ENCODE measurements at places on chromosomes 12 and 14.

GRCh38 chr14:77069551-77069950, 28.5 kb upstream of the CIPC start:
- DNase-seq: no peak

- DNase-seq: no peak
Measured at GRCh38 chr14:21043974-21044618, 1.9 kb downstream of the RNASE7 start.

DNA sequence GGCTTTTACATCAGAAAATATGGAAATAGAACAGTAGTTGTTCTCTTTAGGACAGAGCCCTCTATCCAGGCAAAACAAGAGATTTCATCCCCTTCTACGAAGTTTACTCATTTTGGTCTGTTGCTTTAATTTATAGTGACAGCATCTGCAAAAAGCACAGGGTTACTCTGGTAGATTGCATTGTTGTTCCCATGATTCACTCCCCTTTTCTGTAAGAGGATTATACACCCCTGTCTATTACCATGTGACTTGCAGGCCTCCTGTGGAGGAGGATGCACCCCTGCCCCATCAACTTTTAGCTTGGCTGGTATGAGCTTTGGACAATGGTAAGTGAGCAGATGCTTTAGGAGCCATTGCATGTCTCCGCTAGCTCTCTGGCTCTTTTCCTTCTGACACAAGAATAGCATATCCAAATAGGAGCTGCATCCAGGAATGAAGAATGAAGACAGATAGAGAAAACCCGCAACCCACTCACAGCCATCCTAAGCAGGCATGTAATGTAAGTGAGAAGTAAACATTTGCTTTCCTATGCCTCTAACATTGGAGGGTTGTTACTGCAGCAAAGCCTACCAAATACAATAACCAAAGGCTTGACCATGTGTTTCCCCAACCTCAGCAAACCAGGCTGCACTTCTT, 304.2 kb downstream of the AKAP6 start:
- no peak for DNase-seq

GRCh38 chr14:89936654-89937185, 17.8 kb downstream of the EFCAB11 start:
- no peak for DNase-seq

DNA sequence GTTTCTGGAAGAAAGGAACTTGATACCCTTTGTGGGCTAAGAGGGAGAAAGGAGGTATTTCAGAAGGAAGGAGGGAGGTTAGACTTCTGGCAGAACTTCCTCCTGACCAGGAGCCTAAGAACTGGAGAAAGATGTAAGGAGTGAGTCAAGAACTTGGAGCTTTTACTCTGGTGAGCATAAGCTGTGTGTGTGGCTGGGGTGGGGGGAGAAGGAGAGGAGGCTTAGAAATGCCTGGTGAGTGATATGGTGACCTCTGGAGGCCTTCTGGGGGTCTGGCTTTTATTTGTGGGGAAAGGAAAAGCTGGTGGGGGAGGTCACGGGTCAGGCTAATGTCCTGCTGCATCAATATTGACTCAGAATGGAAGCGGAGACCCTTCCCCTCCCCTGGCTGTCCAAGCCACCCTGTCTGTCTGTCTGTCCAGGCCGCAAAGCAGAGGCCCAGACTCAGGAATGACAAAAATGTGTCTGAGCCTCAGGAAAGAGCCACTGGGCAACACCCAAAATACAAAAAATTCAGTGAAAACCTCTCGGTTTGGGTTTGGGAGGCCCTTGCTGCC, 4.8 kb downstream of the LRP1 start:
- DNase-seq: no peak

GRCh38 chr14:61713724-61714437, 18.6 kb downstream of the HIF1A start:
- DNase-seq: no peak

- no peak for DNase-seq
Measured at GRCh38 chr12:59097876-59098275, 177.6 kb upstream of the LRIG3 start.

- no peak for DNase-seq
Measured at GRCh38 chr12:40502322-40502721, 189.9 kb upstream of the CNTN1 start.

DNA sequence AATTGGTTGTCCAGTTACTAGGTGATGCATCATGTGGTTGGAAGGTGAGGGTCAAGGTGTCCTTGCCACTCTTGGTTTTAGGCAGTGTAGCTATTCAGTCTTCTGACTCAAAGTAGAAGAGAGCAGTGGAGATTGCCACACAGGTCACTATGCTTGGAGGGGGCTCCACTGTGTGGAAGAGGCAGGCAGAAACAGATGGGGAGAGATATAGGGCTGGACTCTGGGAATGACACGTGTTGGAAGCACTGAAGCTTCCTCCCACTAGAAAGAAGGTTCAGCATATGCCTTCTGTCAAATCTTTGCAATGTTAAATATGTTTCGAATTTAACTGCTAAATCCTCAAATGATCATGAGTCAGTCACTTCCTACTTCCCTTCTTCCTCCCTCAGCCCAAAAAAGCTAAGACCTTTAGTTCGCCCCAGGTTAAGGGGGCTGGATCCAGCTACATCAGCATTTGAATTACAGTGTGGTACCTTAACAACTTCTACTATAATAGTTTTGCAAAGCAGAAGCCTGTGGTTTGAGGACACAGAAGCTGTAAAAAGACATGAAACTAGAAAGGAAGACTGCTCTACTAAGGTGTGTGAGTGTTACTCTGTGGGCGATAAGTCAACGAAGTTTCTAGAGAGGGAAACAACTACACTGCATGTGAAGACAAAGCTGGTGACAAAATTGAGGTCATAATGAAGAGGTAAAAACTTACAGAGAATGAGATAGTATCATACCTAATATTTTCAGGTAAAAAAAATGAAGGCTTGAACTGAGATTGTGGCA, 228.0 kb downstream of the NELL2 start:
- DNase-seq: no peak

DNA sequence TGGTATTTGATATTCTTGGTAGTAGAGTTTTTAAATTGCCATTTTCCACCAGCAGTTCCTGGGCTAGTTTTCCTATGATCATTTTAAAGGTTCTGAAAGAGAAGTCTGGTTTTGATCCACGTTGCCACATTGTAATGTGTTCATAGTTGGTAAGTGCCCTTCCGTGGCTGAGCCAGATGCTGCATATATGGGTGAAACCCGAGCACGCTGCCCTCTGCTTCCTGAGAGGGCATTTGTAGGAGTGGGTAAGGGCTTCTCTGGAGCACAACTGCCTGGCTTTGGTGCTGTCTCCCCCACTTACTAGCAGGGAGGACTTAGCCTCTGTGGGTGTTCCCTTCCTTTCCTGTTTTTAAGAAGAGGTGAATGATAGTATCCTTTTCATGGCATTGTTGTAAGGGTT, 7.1 kb downstream of the SNRNP35 start:
- DNase-seq: no peak

GRCh38 chr12:96177013-96177412, 17.2 kb upstream of the ELK3 start:
- DNase-seq: peak; percentile 64

GRCh38 chr12:49568442-49569162, 660 bp upstream of the MCRS1 start:
- DNase-seq: no peak

DNA sequence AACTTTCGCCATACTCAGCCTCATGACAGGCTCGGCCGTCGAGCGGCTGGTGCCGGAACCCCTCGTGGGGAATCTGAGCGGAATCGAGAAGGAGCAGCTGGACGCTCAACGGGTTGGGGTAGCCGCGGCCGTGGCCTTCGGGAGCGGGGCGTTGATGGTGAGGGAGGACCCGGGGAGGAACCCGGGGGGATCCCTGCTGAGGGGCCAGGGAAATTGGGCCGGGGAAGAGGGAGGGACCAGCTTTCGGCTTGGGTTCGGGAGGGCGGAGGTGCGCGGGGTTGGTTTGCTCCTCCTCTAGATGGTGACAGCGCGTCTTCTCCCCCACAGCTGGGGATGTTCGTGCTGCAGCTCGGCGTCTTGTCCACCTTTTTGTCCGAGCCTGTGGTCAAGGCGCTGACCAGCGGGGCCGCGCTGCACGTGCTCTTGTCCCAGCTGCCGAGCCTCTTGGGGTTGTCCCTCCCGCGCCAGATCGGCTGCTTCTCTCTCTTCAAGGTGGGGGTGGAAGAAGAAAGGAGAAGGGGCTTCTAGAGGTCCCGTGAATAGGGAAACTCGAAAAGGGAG, 9.8 kb downstream of the ARHGEF25 start:
- DNase-seq: no peak

DNA sequence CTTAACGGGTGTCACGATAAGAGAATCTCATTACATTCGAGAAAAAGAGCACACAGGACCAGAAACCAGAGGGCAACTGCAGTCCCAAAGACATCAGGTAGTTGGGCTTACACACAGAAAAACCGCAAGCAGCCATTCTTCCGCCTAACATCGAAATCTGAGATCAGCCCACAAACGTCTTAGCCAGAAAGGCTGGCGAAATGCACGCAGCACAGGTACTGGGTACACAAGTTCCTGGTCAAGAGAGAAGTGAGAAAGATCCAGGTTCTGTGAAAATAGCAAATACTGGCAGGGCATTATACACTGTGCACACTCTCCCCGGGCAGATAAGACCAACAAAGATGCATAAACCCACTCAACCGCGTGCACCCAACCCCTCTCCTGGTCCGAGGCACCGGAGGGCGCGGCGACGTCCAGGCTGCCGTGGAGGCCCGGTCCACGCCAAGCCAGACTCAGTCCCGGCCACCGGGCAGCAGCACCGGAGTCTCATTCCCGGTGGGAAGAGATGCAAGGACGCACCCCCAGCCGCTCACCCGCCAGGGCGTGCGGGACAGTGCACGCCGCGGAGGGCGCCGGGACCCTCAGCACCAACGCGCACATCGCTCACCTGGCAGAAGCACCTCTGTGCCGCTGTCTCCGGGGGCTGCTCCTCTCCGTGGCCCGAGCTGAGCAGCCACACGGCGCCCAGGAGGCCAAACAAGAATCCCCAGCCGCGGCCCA, 437 bp downstream of the ERO1A start:
- DNase-seq: peak; percentile 41

GRCh38 chr12:6613015-6613775, 6.0 kb upstream of the CHD4 start:
- DNase-seq: no peak

DNA sequence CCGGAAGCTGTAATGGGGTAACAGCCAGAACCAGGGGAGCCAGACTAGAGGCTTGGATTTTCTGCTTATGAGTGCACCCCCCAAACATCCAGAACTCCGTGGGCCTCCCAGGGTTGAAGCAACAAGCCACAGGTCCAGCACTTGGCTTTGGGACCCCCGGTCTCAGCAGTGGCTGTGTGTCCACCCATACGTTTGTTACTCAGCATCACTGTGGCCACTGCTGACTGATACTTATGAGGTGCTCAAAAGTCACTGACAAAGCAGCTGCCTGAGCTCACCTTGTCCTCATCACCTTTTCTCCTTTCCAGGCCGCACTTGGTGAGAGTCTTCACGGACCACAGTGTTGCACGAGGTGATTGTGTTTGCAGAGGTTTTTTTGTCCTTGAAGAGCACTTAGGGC, 145.6 kb upstream of the RFLNA start:
- no peak for DNase-seq

DNA sequence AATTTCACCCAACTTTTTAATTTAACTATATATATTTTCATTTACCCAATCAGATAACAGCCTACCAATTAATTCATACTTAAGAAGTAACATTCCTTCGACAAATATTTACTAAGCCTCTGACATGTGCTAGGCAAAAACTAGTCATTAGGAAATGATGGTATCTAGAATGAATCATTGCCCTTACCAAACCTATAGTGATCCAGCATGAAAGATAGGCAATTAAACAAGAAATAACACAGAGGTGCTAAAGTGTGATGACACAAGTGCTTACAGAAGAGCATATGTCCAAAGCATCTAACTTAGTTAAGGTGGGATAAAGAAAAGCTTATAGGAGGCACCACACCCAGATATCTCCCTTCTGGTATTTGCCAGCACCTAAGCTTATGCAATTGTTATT, 166.5 kb upstream of the RASSF8 start:
- no peak for DNase-seq

GRCh38 chr12:123483602-123484248, 25.8 kb downstream of the SNRNP35 start:
- DNase-seq: no peak

- DNase-seq: no peak
Measured at GRCh38 chr14:71212683-71213107, 305.4 kb downstream of the PCNX1 start.

GRCh38 chr12:94819011-94819410, 168.7 kb upstream of the TMCC3 start:
- DNase-seq: no peak

- DNase-seq: peak; percentile 4
Measured at GRCh38 chr12:128069359-128069997, 197.5 kb upstream of the TMEM132C start.

DNA sequence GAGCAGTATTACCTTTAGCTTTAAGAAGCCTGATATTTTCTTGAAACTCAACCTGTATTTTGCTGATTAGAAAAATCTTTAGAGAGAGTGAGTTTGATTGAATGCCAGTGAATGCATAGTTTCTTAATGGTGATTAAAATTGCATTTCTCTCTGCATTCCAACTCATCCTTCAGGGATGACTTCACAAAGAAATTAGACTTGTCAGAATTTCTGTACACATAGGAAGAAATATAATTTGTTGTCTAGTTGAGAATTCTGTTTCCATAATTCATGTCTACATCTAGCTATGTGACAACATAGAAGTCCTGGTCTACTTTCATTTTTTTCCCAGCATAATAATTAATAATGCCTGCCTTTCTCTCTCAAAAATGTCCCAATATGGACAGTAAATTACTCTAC, 136.6 kb downstream of the OTOGL start:
- DNase-seq: no peak

GRCh38 chr12:80299976-80300375, 144.1 kb upstream of the PTPRQ start:
- DNase-seq: no peak

DNA sequence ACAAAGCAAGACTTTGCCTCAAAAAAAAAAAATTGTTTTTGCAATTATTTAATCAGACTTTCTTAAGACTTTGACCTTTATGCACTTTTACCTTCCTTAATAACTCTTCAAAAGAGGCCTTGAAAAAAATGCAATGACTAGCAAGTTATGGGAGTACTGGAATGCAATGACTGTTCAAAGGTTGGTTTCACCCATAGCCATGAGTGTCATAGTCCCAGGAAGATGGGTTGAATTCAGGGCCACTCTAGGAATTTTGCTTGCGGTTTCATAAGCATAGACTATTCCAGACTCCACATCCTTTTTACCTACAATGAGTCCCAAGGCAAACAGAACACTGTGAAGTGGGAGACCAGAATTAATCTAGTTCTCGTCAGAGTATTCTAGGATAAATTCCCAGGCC, 29.4 kb upstream of the DENND5B start:
- DNase-seq: no peak
